ENCODE measurements at places on chromosomes 6 and 20.

GRCh38 chr20:62663145-62664018, 21.1 kb downstream of the SLCO4A1 start:
- DNase-seq: no peak

GRCh38 chr20:49633643-49634042, 65.7 kb upstream of the PTGIS start:
- DNase-seq: no peak

GRCh38 chr20:58092353-58092752, 136.1 kb downstream of the ANKRD60 start:
- DNase-seq: no peak

DNA sequence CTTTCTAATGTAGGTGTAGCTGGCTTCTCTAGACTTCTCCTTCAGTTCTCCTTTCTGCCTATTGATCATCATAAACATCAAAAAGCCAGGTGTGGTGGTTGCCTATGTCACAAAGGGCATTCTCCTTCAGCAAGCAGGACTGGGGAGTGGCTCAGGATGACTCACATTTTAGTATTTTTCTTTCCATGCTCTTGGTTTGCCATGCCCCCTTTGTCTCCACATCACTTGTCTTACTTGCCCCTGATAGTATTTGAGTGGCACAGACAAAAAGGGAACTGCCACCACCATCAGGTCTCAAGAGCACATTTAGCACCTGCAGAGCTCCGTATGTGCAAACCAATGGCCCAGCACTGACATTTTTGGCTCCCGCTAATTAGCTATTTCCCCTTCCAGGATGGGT, 698.8 kb downstream of the DHX35 start:
- no peak for DNase-seq

DNA sequence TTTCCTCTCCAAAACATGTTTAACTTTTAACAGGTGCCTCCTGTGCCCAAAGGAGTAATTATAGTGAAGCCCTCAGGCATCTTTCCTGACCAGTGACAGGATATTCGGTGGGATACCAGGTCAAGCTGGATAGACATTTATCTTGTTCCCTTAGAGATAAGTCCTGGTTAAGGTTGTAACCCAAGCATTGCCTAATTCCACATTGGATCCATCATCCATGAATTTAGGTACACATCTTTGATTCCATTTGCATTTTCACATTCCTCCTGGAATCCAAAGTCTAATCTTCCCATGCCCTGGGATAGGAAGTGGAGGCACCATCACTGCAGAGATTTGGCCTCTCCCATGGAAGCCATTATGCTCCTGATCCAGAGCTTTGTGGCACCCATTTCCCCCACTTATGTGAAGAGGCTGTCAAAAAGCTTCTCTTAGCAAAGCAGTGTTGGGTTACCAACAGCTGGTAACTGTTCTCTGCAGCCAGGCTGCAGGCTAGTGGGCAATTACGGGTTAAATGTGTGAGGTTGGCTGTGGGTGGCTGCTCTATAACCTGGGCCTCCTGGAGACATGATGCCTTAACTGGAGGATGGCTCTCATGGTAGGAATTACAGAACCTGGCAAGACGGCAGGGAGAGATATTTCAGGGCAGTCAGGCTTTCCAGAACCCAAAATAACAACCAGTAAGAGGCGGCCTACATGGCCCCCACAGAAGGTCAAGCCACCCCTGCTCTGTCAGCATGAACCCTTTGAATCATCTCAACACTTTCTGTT, 96.9 kb upstream of the VGLL2 start:
- DNase-seq: no peak

- DNase-seq: no peak
Observed at GRCh38 chr6:2111162-2111677, 134.2 kb downstream of the GMDS start.

- DNase-seq: no peak
Observed at GRCh38 chr6:4212588-4212987, 77.2 kb upstream of the ECI2 start.

- DNase-seq: no peak
Observed at GRCh38 chr6:117907601-117908245, 659 bp downstream of the SLC35F1 start.

- peak; percentile 62 for DNase-seq
Observed at GRCh38 chr6:4776493-4777393, 539 bp downstream of the CDYL start.

GRCh38 chr6:34447386-34447785, 18.5 kb upstream of the PACSIN1 start:
- no peak for DNase-seq

- DNase-seq: no peak
Observed at GRCh38 chr20:35788796-35789195, 17.0 kb downstream of the PHF20 start.

DNA sequence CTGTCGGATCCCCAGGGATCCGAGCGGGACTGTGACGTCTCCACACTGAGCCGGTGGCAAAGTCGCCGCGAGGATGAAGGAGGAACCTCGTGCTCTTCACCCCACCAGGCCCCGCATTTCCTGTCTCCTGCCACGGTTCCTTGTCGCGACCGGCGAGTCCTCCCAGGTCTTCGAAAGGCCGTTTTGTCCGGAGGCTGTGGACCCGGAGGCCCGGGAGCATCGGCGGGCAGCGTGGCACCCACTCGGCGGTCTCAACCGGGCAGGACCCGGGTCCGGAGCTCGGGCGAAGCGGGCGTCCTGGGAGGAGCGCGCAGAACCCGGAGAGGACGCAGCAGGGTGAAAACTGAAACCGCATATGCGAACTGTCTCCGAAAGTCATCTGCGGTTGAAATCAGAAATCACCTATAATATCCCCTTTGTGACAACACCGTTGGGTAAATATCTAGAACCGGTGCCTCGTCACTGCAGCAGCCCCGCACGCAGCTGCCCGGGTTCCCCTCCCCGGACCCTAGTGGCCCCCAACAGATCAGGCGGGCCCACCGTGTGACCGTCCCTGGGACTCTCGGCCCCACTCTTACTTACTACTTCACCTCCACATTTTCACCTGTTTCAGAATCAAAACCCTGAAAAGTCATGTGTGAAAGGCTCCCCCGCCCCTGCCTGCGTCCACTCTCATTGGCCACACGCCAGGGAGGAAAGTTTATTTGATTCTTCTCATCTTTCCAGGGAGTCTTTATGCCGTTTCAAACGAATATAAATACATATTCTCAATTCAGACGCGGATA, 3.1 kb upstream of the ULBP2 start:
- DNase-seq: no peak

- DNase-seq: no peak
Observed at GRCh38 chr6:159112714-159113113, 56.5 kb upstream of the FNDC1 start.

GRCh38 chr20:10714236-10714975, 40.6 kb upstream of the JAG1 start:
- no peak for DNase-seq

GRCh38 chr20:53296025-53296424, 297.6 kb downstream of the ZNF217 start:
- DNase-seq: no peak

DNA sequence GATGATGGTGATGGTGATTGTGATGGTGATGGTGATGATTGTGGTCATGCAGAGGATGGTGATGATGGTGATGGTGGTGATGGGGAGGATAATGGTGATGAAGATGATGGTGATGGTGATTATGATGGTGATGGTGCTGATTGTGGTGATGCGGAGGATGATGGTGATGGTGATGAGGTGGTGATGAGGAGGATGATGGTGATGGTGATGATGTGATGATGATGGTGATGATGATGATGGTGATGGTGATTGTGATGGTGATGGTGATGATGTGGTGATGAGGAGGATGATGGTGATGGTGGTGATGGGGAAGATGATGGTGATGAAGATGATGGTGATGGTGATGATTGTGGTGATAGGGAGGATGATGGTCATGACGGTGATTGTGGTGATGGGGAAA, 333.7 kb downstream of the CDH4 start:
- DNase-seq: no peak

DNA sequence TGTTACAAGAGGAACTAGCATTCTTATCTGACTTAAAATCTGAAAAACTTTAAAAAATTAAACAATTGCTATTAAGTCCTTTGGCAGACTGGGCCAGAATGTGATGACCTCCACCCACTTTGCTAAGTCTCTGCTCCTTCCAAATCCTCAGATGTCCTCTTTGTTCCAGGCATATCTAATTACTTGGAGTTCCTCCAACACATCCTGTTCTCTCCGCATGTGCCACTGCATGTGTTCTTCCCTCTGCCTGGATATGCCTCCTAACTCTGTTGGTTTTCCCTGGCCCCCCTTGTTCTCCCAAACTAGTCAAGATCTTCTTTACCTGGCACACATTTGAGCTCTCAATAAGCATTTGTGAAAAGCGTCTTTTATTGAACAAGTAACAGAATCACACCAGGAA, 23.1 kb downstream of the ELOVL2 start:
- no peak for DNase-seq

- no peak for DNase-seq
Observed at GRCh38 chr6:26197933-26198721, 110.9 kb downstream of the HFE start.

GRCh38 chr20:15937179-15937578, 636.1 kb downstream of the KIF16B start:
- no peak for DNase-seq

GRCh38 chr20:20593447-20594170, 118.8 kb downstream of the RALGAPA2 start:
- DNase-seq: peak; percentile 4

DNA sequence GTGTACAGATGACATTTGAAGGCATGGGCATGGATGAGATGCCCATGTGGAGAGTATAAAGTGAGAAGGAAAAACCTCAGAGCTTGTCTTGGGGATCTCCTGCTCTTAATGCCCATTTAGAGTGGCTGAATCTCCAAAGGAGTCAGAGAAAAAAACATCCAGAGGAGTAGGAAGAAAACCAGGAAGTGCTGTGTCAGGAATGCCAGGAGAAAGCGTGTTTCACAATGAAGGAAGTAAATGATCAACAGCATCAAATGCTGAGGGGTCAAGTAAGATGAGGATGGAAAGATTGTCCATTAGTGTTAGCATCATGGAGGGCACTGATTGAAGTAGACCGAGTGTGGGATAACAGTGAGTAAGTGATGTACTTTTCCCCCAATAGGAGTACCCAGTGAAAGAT, 56.1 kb downstream of the FIG4 start:
- no peak for DNase-seq

DNA sequence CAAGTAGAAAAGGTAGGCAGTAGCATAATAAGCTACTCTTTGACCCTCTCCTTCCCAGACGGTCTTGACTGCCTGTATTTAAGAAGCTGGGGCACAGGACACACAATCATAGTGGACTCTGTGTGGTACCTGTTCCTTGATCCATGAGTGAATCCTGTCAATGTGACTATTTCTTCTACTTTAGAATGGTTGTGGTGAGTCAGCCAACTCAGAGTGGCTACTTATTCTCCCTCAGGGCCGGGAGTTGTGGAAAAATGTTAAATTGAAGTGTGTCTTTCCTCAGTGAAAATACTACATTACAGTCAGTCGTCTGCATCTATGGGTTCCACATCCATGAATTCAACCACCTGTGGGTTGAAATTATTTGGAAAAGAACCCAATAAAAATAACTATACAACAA, 30.8 kb upstream of the PREP start:
- DNase-seq: no peak

DNA sequence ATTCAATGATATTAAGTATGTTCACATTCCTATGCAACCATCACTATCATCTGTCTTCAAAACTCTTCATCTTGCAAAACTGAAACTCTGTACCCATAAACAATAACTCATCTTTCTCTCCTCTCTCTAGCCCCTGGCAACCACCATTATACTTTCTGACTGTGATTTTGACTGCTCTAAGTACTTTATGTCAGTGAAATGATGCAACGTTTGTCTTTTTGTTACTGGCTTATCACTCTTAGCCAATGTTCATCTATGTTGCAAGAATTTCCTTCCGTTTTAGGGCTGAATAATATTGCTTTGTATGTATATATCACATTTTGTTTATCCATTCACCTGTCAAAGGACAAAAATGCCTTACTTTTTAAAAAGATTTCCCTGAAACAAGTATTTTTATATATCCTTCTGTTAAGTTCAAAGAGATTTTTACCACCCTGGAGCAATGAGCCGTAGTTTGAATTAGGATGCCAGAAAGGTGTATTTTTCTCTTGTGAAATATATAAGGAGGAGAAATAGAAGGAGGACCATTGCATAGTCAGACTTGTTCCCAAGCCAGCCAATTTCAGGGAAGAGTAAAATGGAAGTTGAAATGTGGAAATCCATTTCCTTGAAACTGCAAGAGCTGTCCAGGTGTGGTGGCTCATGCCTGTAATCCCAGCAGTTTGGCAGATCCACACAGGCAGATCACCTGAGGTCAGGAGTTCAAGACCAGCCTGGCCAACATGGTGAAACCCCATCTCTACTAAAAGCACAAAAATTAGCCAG, 4.0 kb upstream of the CGAS start:
- DNase-seq: no peak

GRCh38 chr20:63273059-63273579, 506 bp downstream of the ARFGAP1 start:
- no peak for DNase-seq

GRCh38 chr6:28135393-28135792, 6.3 kb upstream of the ZKSCAN8 start:
- DNase-seq: no peak

DNA sequence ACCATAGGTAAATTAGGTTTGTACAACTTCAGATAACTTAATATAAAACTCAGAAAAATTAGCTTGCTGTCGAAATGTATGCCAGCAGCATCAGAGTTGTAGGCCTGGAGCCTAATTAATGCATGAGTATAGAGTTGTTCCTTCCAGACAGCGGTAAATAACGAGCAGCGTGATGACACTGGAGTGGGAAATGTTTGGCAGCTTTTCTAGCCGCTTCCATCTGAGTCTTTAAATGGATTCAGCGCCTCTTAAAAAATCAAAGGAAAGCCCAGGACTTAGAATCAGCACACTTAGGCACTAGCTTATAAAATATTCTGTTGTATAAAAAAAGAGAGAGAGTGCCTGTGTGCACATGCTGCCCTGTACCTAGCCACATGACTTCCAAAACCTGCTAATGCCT, 43.7 kb upstream of the SYNJ2 start:
- DNase-seq: no peak

GRCh38 chr20:1204576-1204975, 1.3 kb downstream of the C20orf202 start:
- no peak for DNase-seq

DNA sequence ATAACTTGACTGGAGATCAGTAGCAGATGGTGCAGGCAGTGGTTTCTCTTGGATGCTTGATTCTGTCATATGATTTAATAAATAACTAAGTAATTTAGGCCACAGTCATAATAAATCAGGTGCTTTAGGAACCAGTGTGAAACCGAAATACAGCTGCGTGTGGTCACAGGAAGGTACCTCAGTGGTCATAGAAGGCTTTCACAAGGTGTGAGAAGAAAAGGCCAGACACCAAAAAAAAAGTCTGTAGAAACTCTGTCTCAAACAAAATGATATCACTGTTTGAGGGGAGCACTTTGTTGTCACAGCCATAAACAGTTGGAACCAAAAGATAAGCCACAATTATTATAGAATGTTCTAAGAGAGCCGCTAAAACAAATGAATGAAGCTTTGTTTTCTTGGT, 56.5 kb downstream of the ARMC2 start:
- no peak for DNase-seq

GRCh38 chr20:4090756-4091489, 75.6 kb upstream of the RNF24 start:
- DNase-seq: peak; percentile 27

GRCh38 chr6:163248051-163248450, 166.5 kb upstream of the QKI start:
- DNase-seq: no peak

Data from K562 (cell line).